ENCODE measurements at places on chromosomes 7 and 10. TPM values are rescaled to one million over a fixed set of nuclear protein-coding genes. Genes with fewer than 3 reads are reported as not detected.
A peak's percentile ranks its signal among the peaks of the same experiment; 100 is the strongest.

DNA sequence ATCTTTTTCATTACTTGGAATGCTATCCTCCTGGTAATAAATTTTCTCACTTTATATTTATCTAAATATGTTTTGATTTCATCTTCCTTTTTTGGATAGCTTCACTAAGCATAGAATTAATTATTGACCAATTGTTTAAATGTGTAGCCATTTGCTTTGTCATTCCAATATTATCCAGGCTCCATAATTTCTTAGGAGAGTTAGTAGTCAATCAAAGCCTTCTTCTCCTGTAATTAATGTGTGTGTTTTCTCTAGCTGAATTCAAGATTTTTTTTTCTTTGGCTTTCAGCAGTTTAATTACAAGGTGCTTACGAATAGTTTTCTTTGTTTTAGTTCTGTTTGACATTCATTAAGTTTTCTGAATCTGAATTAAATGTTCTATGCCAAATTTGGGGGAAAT is 545.9 kb upstream of the CELF2 start:
- DNase-seq, result no peak

DNA sequence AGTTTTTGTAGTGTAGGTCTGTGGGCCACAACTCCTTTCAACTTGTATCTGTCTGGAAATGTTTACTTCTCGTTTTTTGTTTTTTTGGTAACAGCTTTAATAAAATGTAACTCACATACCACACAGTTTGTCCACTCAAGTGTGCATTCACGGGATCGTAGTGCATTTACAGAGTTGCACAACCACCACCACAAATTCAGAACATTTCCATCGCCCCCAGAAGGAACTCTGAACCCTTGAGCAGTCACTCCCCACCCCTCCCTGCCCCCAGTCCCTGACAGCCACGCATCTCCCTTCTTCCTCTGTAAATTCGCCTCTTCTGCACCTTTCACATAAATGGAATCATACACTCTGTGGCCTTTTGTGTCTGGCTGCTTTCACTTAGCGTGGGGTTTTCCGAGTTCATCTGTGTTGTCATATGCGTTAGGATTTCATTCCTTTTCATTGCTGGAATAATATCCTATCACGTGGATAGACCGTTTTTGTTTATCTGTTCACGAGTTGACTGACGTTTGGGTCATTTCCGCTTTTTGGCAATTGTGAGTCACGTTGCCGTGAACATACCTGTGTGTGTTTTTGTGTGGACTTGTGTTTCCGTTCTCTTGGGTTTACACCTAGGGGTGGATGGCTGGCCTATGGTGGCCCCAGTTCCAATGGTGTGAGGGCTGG is 10.3 kb downstream of the JAKMIP3 start:
- no peak for DNase-seq

GRCh38 chr7:139696552-139696951 is 81.2 kb downstream of the HIPK2 start:
- no peak for DNase-seq

LRRC18 gene
- total RNA-seq, result not detected

DNA sequence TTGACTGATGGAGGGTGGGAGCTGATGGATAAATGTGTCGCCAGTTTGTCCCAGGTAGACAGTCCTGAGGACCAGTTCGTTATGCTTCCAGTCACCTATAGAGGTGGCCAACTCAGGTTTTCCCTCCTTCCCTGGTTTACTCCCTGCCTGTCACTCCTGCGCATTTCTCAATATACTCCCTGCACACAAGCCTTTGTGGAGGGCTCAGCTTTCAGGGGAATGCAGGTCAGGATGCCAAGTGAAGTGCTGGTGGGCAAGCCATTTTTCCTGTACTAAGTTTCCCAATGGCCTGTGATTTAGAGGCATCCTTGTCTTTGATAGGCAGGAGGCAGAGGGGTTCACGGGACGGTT is 473.5 kb upstream of the ZMIZ1 start:
- DNase-seq, result no peak

PPP1R3C gene
- total RNA-seq, result 101 TPM

GRCh38 chr7:47045207-47046051 is 536.5 kb downstream of the TNS3 start:
- peak; percentile 74 for DNase-seq

- peak; percentile 73 for DNase-seq
Observed at GRCh38 chr10:88522715-88523114, 60.4 kb downstream of the RNLS start.

SEMA4G gene
- 0.64 TPM for total RNA-seq

- DNase-seq, result no peak
Observed at GRCh38 chr7:43735802-43736603, 6.7 kb upstream of the COA1 start.

GRCh38 chr10:25288181-25288580 is 113.4 kb downstream of the GPR158 start:
- DNase-seq, result no peak

- DNase-seq, result no peak
Observed at GRCh38 chr7:38276096-38276877, 2.9 kb upstream of the TARP start.

GRCh38 chr7:111329367-111330234 is 232.7 kb downstream of the IMMP2L start:
- DNase-seq, result peak; percentile 14

GRCh38 chr10:70331486-70332268 is 47.9 kb upstream of the NPFFR1 start:
- DNase-seq, result peak; percentile 97

PNLIPRP2 gene
- total RNA-seq, result not detected

DNA sequence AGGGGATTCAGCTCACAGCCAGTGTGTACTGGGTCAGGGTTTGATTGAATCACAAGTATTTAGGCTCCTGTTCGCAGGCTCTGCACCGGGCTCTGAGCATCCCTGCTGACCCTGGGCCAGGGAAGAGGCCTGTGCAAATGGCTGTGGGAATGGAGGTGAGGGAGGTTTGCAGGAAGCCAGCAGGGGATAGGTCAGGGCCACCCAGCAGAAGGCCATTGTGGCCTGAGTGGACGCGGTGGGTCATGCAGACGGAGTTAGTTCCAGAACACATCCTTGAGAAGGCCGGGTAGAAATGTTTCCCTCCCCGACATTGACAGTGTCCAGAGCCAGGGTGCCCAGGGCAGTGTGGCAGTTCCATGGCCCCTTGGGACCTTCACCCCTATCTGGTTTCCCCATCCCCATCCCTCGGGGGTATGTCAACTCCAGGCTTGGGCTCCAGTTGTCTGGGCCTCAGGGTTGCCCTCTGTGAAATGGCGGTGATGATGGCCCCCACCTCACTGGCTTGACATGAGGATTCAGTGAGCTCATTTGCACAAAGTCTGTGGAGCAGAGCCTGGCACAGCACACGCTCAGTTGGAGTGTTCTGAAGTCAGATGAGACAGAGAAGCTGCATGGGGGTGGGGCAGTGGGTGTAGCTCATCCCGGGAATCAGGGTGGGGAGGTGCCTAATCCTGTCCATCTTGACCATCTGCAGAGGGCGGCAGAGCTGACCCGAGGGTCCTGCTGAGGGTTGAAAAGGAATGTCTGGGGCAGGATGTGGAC is 107.6 kb downstream of the ADCY1 start:
- no peak for DNase-seq

- DNase-seq, result no peak
Observed at GRCh38 chr10:71931295-71931694, 32.9 kb upstream of the CHST3 start.

DNA sequence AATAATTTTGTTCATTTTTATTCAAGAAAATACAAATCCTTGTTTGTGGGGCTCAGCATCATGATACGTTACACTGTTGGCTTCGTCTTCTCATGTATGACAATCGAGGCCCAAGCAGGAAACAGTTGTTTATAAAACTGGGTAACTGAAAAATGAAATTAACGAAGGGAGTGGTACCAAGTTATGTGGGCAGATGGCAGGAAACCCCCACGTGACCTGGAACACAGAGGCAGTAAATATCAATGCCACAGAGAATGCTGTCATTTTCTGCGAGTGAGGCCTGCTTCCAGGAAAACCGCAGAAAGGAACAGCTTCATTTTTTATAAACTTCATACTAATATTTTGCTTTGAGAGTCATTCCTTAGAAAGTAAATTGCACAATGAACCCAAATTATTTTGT is 201.0 kb upstream of the ADARB2 start:
- DNase-seq, result no peak

GRCh38 chr10:132689721-132690360 is 96.1 kb downstream of the NKX6-2 start:
- no peak for DNase-seq

GRCh38 chr7:26625286-26625685 is 239.1 kb downstream of the SKAP2 start:
- no peak for DNase-seq

TFEC gene
- total RNA-seq, result not detected

PRF1 gene
- not detected for total RNA-seq

ACHE gene
- not detected for total RNA-seq

POLD2 gene
- total RNA-seq, result 201 TPM

DNA sequence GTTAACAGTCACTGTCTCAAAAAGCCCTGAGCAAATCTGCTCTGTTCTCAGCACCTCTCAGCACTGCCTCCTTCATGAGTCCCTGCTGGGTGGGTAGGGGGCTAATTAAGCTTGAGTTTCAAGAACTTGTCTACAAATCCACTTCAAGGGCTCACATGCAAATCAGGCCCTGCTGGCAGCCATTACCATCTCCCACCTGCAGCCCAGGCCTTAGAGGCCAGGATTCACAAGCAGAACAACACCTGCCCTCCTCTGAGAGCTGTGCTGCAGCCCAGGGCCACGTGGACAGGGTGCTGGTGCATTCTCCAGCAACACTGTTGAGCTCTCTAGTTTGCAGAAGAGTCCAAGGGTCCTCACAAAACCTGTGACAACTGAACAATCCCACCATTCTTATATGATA is 119.2 kb downstream of the DPP6 start:
- DNase-seq, result no peak

GRCh38 chr10:50410066-50410811 is 158.9 kb upstream of the ASAH2 start:
- peak; percentile 59 for DNase-seq

COL26A1 gene
- not detected for total RNA-seq

ATRNL1 gene
- total RNA-seq, result 13.0 TPM

Measured in LHCN-M2 (cell line).